ENCODE measurements at places on chromosomes 2 and 18.

GRCh38 chr2:138962686-138963085 is 182.5 kb upstream of the NXPH2 start:
- no peak for DNase-seq

GRCh38 chr2:58514252-58514651 is 273.1 kb upstream of the FANCL start:
- DNase-seq, result no peak

DNA sequence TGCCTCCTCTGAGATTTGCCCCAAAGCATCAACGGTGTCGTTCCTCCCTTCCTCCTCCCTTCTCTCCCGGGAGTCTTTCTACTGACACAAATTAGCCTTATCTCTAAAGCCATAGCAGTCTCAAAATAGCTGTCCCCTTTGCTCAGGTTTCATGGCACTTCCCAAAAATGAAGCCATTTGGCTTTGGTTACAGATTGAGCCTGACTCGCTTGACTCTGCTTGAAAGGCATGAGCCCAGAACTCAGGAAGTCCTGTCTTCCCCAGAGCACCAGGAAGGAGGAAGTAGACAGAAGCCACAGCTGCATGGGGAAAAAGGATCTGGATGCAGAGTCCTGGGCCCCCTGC is 234.4 kb upstream of the RGPD4 start:
- no peak for DNase-seq

- DNase-seq, result no peak
These were observed 23.6 kb downstream of the ITPRID2 start for GRCh38 chr2:181915102-181915501.

GRCh38 chr18:37561986-37562385 is 3.6 kb downstream of the CELF4 start:
- DNase-seq, result no peak

GRCh38 chr2:231800493-231801091 is 14.3 kb downstream of the COPS7B start:
- no peak for DNase-seq

- no peak for DNase-seq
These were observed 101.2 kb downstream of the RTP5 start for GRCh38 chr2:241970716-241971115.

GRCh38 chr2:152467677-152468410 is 132.9 kb downstream of the FMNL2 start:
- DNase-seq, result no peak

- DNase-seq, result peak; percentile 100
These were observed 22.6 kb downstream of the FER1L5 start for GRCh38 chr2:96665083-96665569.

DNA sequence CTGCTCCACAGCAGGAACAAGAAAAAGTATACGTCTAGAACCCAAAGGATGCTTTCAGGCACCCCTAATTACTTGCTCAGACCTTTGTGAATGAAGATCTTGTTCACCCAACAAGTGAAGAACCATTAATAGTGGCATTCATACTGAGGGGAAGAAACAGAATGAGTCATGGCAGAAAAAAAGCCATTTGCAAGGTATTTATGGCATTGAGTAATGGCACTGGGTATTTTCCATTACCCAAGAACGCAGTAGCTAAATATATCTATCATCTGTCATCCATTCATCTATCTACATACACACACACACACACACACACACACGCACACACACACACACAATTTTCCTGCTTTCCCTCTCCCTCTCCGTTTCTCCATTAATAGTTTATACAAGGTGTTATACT is 56.4 kb upstream of the XIRP2 start:
- no peak for DNase-seq

DNA sequence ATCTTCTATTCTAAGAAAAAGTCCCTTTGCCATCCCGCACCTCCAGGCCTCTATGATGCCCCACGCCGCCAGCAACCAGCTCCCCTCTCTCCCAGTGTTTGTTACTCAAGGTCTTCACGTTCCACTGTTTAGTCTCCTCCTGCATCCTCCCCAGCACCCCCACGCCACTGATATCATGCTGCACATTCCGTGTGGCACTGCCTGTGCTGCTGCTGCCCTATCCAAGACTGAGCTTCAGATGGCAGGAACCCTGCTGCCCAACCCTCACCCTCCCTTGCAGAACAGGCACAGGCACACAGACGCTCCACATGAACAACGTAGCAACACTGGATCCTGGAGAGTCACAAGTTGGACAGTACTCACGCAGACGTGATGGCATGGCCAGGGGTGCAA is 35.3 kb downstream of the MYO5B start:
- no peak for DNase-seq

DNA sequence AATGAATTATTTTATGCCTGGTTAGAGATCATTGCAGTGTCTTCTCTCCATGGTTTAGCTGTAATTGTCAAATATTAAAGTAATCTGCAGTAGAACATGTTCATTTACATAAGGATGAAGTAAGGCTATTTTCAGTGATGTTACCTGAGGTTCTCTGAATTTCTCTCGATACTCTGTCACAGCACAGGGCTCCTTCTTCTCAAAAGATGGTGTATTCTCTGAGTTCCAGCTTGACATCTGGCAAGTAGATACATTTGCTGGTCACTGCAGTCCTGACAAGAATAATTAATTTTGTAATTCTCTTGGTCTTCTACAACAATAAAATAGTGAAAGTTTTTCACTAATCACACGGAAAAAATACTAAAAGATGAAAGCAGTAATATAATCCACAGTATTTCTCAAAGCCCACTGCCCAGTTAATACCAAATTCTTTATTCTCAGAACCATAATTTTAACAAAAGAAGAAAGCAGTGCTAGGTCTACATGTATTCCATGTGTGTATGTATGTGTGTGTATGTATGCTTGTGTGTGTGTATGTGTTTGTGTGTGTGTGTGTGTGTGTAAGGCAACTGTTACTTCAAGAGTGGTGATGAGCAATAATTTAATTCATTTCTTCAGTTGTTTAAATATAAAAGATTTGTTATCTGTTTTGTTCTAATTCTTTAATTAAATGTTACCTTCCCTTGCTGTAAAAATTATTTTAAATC is 1165.5 kb upstream of the SLC39A10 start:
- no peak for DNase-seq

DNA sequence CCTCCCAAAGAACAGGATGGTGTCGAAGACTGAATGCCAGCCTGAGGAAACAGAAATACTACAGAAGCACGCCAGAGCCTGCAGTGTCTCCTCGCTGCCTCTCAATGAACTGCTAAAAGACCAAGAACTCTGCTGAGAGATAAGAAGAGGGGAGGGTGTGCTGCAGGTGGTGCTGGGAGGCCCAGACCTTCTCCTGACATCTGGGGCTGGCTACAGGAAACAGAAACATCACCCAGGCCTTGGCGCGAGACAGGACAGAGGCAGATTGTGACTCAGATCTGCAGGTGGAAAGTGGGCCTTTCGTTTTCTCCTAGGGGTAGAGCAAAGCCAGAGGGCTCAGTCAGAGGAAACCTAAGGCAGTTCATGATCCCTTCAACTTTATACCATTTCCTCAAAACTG is 250.3 kb upstream of the TCF4 start:
- DNase-seq, result no peak

DNA sequence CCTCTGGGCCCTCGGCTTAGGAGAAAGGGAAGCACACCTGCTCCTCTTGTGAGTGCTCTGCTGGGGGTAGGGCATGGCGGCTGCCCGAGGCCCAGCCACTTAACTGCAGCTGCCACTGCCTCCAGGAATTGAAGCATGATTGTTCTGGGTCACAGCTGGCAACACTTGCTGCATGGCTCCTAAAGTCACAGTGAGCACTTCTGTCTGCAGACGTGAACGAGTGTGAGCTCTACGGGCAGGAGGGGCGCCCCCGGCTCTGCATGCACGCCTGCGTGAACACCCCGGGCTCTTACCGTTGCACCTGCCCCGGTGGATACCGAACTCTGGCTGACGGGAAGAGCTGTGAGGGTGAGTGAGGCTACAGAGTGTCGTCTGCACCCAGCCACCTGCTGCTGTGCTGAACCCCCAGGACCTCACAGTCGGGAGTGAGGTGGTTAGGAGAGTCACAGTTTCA is 44.4 kb downstream of the FBLN7 start:
- DNase-seq, result no peak

DNA sequence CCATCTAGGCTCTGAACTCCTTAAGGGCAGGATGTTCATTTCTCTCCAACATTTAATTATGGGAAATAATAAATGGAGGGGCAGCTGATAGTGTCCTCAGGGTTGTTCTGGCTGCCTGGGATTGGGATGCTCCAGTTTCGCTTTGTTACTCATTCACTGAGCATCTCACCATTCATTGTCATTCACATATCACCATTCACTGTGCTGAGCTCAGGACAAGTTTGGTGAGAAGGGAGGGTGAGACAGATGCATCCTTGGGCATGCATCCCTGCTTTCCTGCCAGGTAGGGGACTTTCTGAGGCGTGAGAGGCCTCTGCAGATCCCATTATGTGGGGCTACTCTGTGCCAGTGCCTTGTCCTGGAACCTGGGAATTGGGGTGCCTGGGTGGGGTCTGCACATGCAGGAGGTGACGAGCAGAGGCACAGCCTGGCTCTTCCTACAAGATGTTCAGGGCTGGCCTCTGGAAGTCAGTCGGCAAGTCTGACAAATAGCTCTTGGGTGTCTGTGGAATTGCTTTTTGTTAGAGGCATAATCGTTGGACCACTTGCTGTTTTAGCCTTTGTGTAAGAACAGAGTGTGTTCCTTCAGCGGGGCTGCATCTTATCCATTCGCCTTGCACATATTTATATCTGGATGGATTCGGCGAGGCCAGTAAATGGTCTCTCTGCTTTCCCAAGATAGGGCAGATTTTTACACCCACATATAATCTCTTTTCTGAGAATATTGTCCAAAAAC is 323.2 kb upstream of the THSD7B start:
- DNase-seq, result no peak

DNA sequence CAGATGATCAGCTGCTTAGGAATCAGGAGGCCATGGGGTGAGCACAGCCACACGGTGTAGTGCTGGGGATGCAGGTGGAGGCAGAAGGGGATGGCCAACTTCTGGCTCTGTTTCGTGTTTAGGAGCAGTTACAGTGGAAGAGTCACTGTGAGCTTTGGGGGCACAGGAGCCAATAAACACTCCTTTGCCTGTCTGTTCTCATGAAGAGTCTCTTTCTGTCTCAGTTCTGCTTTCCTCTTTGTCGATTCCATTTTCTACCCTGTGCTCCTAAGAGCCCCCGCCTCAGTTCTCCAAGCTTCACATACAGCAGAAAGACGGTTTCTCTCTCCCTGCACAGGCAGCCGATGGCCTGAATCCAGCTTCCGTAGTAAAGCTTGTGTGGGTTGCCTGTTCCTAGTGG is 21.0 kb upstream of the RRM2 start:
- no peak for DNase-seq

DNA sequence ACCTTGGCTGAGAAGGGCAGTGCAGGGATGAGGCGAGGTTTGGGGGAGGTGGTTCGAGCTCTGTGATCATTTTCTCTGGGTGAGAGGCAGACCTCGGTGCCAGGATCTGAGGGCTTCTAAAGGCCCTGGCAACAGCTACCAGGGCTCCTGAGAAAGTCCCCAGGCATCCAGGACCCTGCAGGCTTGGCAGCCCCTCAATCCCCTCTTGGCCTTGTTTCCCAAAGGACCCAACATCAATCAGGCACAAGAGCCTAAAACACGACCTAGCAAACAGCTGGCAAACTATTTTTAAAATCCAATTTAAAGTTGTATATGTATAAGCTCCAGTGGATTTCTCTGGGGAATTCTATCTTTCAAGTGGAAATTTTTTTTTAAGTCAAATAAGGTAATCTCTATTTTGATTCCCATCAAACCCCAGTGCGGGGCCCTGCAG is 15.0 kb upstream of the MAT2A start:
- DNase-seq, result no peak

GRCh38 chr18:77811503-77811902 is 561.9 kb downstream of the GALR1 start:
- no peak for DNase-seq

GRCh38 chr2:150612957-150613710 is 125.7 kb upstream of the RND3 start:
- no peak for DNase-seq

DNA sequence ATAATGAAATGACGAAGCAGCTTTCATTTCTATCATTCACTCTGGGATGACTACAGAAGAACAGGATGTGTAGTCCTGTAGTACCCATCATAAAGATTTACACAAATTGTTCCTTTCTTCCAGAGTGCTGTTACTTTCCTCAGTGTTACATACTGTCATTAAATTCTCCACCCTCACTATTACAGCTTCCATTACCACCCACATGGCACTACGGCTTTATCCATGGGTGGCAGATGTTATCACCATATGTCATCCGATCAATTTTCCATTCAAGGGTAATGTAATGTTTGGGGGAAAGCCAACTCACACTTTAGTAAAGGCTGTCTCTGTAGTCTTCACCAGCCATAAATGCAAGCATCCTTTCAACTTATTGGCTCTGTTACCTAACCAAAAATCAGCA is 7.1 kb upstream of the CSRNP3 start:
- DNase-seq, result no peak

DNA sequence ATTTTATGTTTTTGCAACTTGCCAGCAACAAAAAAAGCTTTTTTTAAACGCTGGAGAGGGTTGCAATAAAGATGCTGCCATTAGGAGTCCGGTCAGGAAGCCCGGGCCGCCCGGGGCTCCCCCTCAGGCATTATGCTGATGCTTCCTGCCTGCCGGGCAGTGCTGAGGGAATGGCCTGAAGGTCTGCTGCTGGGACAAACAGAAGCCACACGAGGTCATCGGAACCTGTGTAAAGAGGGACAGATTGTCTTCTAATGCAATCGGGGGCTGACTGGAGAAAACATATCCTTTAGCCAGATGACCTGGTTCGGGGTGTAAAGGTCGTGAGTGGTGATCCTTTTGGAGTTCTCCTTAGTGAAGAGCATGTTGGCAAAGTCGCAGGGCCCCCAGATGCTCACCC is 2.3 kb downstream of the IMPA2 start:
- no peak for DNase-seq

- no peak for DNase-seq
These were observed 10.1 kb upstream of the CCDC138 start for GRCh38 chr2:108776475-108776874.

DNA sequence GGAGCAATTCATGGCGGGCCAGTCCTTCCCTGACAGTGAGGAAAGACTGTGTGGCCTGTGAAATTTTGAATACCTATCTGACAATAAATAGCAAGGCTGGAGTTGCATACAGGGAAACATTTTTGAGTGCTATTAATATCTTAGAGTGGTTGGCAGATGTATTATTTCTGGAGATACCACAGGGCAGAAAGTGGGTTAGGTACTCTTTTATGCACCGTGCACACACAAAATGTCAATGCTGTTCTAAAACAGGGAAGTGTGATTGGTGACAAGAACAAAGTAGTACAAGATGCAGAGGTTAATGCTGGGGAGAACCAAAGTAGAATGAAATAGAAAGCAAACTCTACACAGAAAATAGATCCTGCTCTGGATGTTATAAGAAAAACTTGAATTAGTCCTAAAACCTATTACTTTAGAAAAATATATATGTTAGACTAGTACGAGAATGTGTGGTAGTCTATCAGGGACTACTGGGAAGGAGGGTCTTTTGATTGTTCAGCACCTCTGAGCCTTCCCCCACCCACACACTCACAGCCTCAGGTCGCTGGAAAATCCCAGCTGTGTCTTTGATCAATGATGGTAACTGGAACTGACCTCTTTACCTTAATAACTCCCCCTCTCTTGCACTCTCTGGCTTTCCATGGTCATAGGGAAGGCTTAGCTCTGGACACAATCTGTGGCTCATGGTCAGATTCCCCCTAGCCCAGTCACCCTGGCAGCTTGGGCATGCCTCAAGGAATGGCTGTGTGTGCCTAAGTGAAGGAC is 58.2 kb downstream of the SERPINB8 start:
- no peak for DNase-seq

Measured in HS-5 (cell line).